ENCODE measurements at places on chromosomes 16 and 17.

DNA sequence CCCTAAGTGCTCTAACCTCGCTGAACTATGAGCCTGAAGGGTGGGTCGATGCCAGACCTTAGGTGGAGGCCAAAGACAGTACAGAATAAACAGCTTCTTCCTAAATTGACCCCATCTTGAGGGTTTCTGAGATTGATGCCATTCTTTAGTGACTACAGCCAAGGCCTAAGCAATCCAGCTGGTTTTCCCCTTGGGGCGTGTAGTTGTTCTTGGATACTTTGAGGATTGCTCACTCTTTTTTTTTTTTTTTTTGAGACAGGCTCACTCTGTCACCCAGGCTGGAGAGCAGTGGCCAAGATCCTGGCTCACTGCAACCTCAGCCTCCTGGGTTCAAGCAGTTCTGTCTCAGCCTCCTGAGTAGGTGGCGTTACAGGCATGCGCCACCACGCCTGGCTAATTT, 2.0 kb downstream of the OVCA2 start:
- DNase-seq, result no peak

- DNase-seq, result no peak
These were observed 62.4 kb downstream of the BAIAP2 start for GRCh38 chr17:81097134-81097942.

- no peak for DNase-seq
These were observed 24.0 kb upstream of the SSTR5 start for GRCh38 chr16:1048442-1049112.

DNA sequence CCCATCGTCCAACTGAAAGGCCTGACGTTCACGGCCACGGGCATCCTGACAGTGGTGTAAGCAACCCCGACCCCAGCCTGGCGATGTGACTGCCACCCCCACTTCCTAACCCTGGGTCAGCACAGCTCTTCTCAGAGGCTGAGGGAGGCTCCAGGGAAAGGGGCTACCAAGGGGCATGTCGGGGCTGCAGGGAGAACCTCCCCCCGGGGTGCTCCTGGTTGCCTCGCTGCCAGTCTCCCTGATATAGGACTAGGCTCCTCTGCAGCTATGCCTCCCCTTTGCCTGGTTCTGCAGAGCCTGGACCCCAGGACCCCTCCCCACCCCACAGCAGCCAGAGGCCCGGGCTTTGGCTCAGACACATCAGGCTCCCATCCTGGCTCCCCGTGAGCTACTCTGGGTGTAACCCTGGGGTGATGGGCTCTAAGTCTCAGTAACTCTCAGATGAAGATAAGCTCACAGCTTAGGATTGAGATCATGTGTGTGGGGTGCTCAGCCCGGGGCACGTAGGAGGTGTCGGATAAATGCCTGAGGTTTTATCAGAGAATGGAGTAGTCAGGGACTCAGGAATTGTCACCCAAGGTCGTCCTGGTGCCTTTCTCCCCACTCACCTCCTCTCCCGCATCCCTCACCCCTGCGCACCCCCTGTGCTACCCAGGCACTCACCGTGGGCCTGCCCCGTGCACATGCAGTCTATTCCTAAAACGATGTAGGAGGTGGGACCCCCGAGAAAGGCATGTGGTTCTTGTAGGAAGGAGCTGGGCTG, 10.6 kb downstream of the ITGAD start:
- DNase-seq, result no peak

DNA sequence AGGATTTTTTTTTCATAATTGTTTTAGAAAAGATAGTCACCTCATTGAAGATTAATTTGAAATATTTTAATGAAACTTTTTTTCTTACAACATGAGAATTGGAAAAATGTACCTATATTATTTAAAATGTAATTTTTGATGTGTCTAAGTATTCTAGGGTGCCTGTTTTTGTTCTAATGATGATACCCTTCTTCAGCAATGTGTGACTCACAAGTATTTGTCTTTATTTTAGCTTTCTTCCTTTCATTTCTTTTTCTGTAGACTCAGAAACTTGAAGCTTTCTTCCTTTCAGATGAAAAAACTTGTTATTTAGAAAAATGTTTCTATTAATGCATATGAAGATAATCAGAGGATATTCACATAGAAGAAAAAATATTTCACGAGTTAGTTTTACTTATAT, 231.8 kb downstream of the BCAS3 start:
- no peak for DNase-seq

Measured in NCI-H446 (cell line).